Anterior cingulate cortex (tissue), 58 donors: ENCODE measurements at places on chromosomes 2 and 18.

DNA sequence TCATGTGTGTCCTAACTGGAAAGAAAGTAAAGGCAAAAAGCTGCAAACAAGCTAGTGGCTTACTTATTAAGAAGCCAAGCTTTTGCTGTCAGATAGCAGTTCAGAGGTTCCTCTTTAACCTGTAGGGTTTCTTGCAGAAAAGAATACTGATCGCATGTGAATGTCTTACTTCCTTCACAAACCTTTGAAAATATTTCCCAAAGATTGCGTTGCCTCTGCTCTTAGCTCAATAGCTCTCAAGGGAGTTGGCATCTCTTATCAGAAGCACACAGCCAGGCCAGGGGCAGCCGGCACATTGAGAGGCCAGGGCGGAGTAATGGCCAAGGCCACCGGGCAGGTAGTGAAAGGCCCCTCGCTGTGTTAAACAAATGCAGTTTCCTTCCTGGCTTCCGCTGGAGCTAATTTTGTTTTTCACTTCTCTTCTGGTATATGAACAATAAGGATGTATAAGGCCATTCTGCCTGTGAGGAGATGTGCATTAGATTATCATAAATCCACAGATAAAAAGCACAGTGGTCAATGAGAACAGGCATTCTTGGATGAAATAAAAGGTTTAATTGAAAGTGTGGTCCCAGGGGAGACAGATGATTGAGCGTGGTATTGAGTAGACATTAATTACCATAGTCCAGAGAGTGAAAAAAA, 542.4 kb upstream of the NRP2 start:
- no peak for DNase-seq

DNA sequence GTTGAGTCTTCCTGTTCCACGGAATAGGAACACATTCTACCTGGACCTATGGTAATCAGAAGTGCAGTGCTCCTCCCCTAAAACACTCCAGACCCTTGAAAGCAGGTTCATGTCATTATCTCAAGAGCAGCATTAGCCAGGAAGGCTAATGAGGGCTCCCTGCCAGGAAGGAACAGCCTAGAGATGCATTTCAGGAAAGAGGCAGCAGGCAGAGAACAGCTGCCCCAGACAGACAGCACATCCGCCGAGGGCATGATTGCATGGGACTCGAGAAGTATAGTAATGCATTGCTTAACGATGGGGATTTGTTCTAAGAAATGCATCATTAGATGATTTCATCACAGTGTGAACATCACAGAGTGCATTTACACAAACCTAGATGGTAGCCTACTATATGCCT, 171.5 kb downstream of the ALK start:
- no peak for DNase-seq

- DNase-seq: no peak
Measured at GRCh38 chr18:45439851-45440645, 175.2 kb upstream of the SLC14A2 start.

GRCh38 chr2:16161768-16162490, 221.6 kb downstream of the MYCN start:
- no peak for DNase-seq

- DNase-seq: no peak
Measured at GRCh38 chr2:134136731-134137130, 117.1 kb upstream of the MGAT5 start.

DNA sequence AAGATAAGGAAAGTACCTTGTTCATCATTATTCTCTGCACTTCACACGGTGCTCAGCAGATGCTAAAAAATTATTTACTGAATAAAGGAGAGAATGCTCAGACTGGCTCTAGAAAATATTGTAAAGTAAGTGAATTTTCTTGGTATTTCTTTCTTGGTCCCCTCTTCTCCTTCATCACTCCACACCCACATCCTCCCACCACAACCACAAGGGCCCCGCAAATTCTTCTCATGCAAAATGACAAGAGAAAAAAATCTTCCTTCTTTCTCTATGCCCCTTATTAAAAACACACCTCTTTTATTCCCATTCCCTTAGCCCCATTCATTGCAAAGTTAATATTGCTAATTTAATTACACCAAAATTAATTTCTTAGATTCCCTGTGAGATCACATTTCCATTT, 74.2 kb upstream of the NEDD4L start:
- no peak for DNase-seq

- no peak for DNase-seq
Measured at GRCh38 chr18:3900327-3900726, 450.4 kb downstream of the TGIF1 start.

GRCh38 chr18:27673861-27674260, 488.8 kb upstream of the CHST9 start:
- DNase-seq: no peak
